ENCODE measurements at places on chromosomes 13 and 19. TPM values are rescaled to one million over a fixed set of nuclear protein-coding genes. Genes with fewer than 3 reads are reported as not detected.

Gene DNAJC15
- 4.9 TPM for total RNA-seq

Gene FGF21
- not detected for total RNA-seq

DNA sequence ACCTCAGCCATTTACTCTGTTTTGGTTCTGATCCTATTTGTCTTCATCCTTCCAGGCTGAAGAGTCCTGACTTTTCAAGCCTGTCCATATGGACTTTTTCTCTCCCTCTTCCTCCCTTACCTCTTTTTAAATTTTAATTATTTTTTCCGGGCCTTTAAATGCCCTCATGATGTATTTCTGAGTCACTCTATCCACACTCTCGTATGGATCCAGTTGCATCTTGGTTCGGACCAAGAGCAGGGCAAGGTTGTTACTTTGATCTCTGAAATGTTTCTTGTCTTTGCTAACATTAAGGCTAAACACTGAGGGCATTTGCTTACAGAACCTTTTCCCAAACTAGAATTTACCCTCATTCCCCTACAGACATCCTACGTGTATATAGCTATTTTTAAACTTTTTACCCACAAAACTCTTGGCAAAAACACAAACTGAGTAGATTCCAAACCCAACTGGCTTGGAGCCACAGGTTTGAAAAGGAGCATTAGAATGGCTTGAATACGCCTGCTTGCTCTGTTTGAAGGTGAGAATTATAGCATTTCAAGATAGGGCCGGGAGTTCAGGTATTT, 47.4 kb upstream of the SERPINE3 start:
- no peak for DNase-seq

- no peak for DNase-seq
These were observed 570.9 kb downstream of the PCDH9 start for GRCh38 chr13:66659286-66659685.

- DNase-seq: peak; percentile 89
These were observed 26.7 kb upstream of the NANOS3 start for GRCh38 chr19:13849991-13850909.

DNA sequence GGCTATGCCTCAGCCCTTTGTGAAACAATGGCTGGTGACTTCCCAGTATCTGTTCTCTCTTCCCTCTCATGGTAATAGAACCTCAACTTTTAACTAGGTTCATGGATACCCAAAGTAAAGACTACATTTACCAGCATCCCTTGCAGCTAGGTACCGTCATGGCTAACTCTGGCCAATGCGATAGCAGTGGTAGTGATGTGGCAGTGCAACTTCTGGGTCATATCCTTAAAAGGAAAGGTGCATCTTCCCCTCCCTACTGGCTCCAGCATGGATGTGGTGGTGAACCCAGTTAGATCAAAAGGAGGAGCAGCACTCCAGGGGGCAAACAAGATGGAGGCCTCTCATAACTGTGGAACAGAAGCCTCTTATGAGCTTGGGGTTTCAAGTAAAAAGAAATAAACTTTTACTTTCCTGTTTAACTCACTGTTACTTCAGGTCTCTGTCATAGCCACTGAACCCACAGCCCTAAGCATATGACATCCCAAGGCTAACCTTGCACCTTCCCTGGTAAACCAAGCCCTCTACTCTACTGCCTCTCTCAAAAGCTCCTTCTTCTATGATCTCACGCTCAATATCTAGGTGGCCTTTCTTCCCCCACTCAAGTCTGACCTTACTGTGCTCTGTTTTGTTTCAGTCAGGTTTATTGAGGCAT, 104.4 kb downstream of the DOCK9 start:
- DNase-seq: no peak

- DNase-seq: peak; percentile 34
These were observed 329.9 kb downstream of the FOXO1 start for GRCh38 chr13:40336228-40337221.

- no peak for DNase-seq
These were observed 988 bp downstream of the LRRC4B start for GRCh38 chr19:50567052-50567841.

DNA sequence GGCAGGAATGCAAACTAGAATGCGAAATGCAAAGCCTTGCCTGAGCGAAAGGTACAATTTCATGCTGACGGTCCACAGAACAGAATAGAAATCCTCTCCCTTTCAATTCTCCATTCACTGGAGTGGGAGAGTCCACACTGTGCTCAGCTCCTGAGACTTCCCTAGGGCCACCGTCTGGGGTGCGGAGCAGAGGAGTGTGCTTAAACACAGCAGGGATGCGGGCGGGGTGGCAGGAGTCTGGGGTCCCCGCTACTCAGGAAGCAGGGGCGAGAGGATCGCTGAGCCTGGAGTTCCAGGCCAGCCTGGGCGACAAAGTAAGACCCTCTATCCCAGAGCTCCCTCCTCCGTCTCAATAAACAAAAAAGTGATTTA, 552 bp upstream of the ZNF816 start:
- DNase-seq: no peak

Data from dermis blood vessel endothelial cell (primary cell).